Activated naive CD8-positive, alpha-beta T cell treated with anti-CD3 and anti-CD28 coated beads, Interleukin-2, amount 10 ng/mL, durations not matched to agents 7 days and 5 days (primary cell): ENCODE measurements at places on chromosomes 5 and 9.

- DNase-seq, result no peak
Observed at GRCh38 chr5:10153808-10154537, 95.7 kb downstream of the ATPSCKMT start.

DNA sequence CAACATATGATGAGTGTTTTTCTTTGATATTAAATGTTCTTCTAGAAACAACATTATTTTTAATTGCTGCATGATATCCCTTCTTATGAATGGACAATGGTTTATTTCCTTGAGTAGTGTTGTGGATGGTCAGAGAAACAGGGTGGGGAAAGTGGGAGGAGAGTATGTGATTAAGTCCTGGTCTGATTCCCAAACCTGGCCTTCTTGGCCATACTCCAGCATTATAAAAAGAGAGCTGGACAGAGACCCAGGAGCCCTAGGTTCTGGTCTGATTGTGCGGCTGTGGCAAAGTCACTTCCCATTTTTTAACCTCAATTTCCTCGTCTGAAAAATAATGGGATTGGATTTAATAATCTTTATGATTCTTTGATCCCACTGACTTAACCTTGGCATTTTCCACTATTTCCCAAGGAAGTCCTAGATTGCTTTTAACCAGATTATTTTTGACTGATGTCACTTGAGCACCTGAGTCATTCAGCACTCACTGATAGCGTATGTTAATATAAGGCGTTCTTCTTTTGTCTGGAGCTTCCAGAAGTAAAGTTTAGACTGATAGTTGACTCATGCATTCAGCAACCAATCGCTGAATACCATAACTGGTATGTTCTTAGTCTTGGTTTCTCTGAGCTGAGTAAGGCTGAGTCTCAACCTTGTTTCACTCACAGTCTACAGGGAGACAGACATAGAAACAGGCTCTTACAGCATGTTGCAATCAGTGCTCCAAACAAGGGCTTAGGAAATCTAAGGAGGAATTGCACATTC, 26.2 kb downstream of the OSMR start:
- no peak for DNase-seq

DNA sequence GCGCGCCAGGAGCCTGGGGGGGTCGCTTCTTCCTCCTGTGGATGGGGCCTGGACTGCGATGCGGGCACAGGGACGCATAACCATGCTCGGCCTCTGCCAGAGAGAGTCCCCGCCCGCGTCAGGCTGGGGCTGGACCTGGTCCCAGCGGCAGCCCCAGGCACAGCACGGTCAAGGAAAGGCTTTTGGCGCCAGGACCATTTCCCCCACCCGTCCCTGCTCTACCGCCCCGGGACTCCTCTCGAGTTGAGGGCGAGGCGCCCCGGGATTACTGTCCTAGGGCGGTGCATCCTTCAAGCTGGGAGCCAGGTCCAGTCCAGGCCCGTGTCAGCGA, 341 bp downstream of the MXD3 start:
- no peak for DNase-seq

GRCh38 chr9:71363286-71363961, 242.0 kb upstream of the TRPM3 start:
- no peak for DNase-seq

DNA sequence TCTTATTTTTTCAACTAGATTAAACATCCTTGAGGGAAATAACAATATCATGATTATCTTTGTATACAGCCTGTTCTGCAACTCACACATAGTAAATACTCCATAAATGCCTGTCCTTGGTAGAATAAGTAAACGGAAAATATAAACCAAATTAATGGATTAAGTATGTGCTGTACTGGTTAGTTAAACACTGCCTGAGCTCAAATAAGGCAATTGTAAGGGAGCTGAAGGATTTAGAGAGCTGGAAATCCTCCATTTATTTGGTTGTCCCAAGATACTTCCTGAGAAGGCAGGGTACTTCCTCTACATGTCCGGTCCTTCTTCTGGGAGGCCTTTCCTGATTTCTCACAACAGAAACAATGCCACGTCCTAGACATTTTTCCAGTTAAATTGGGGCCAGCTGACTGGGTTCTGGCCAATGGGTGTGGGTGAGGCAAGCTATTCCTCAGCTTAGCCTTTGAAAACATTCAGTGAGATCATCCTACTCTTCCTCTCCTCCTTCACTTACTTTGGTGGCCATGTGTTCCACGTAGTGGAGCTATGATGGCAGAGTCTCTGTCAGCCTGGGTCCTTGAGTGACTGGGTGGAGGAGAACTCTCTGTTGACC, 8.5 kb upstream of the C1QTNF3 start:
- DNase-seq, result no peak

- no peak for DNase-seq
Observed at GRCh38 chr5:172422255-172422654, 32.1 kb downstream of the SH3PXD2B start.

DNA sequence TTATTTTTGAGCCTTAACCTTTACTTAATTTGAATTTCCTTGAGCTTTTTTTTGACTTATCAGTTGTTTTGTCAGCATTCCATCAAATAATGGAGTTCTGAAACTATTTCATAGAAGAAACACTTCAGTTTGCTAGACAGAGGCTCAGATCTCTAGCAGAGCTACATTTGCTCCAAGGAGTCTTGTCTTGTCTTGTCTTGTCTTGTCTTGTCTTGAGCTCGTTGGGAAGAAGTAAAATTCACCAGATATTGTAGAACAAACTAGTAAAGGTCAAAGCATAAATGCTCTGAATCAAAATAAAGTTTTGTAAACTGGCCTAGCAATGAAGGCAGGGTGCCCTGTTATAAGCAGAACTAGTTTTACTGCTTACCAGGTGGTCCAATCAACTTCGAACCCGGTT, 33.5 kb downstream of the RAB24 start:
- no peak for DNase-seq
